ENCODE measurements at places on chromosomes 11 and 22.

GRCh38 chr11:22566293-22566692, 59.3 kb downstream of the FANCF start:
- H3K4me3 ChIP-seq, result no peak overlapping the region
- DNase-seq, result peak; percentile 21
- H3K27ac ChIP-seq, result no peak overlapping the region
- H3K27me3 ChIP-seq, result no peaks in the 10 kb centered on the region

DNA sequence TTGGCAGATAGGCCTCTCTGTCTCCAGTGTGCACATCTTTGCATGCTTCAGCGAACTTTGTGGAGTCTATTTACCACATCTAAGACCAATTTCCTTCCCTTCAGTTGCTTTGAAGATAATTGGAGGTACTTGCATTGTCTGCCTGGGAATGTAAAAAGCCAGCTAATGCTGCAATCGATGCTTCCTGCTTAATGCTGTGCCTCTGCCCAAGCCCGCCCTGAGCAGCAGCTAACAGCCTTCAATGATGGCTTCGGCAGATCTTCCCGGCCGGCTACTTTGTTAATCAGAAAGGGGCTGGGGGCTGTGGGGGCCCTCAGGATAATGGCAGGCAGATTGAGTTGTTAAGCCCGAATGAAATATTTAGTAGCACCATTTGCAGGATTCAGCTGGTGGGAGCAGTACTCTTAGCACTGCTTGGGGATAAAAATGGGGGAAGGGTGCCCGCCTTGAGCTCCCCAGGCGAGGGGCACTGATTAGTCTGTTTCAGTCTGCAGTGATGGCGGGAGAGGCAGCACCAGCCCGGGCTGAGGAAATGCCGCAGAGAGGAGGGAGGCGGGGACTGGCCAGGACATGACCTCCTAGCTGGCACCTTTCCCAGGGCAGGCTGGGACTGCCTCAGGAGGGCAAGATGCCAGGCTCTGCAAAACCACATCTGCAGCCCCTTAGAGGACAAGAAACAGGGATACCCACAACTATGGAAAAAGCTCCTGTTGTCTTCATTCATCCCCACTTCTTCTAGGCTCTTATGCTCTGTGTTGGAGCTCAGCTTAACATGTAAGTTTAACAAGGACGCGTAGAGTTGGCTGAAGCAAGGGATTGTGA, 460.0 kb downstream of the BUD13 start:
- H3K36me3 ChIP-seq, result no peaks in the 10 kb centered on the region
- no peaks in the 10 kb centered on the region for H3K4me1 ChIP-seq
- no peak overlapping the region for H3K4me3 ChIP-seq
- no peaks in the 10 kb centered on the region for H3K27me3 ChIP-seq
- no peak overlapping the region for H3K27ac ChIP-seq

DNA sequence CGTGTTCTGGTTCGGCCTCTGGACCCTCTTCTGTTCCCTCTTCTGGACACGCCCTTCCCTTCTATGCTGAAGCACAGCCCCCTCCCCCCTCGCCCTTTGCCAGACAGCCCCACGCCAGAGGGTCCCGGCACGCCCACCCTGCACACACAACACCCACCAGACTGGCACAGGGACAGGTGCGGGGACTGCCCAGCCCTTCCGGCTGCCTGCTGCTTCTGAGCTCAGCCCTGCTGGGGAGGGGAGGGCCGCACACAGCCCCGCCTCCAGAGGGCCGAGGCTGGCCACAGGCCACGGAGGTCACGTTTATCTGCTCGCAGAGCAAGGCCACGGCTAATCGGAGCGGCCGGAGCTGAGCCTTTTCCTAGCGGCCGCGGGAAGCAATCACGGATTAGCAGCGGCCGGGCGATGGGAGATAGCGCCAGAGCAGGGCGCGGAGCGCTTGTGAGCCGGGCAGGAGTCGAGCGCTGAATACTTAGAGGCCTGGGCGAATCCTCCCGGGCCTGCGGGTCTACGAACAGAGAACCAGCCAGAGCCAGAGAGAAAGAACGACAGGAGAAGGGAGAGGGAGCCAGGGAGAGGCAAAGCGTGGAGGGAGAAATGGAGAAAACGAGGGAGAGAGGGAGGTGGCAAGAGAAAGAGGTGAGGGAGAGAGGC, 21.5 kb downstream of the OTUB1 start:
- H3K27me3 ChIP-seq, result peaks cover 15% of the 10 kb centered on the region
- no peaks in the 10 kb centered on the region for H3K36me3 ChIP-seq
- no peaks in the 10 kb centered on the region for H3K4me1 ChIP-seq
- peak; percentile 83 for DNase-seq
- no peak overlapping the region for H3K4me3 ChIP-seq

- H3K27ac ChIP-seq, result no peak overlapping the region
- H3K4me3 ChIP-seq, result no peak overlapping the region
- DNase-seq, result no peak
- H3K27me3 ChIP-seq, result no peaks in the 10 kb centered on the region
These were observed 50.9 kb downstream of the TRIOBP start for GRCh38 chr22:37747715-37748100.

GRCh38 chr22:38788021-38788816, 5.7 kb downstream of the DNAL4 start:
- H3K27me3 ChIP-seq, result no peaks in the 10 kb centered on the region
- H3K27ac ChIP-seq, result no peak overlapping the region
- H3K4me3 ChIP-seq, result no peak overlapping the region
- peaks cover 2% of the 10 kb centered on the region for H3K4me1 ChIP-seq
